ENCODE measurements at places on chromosomes 1 and 21.

DNA sequence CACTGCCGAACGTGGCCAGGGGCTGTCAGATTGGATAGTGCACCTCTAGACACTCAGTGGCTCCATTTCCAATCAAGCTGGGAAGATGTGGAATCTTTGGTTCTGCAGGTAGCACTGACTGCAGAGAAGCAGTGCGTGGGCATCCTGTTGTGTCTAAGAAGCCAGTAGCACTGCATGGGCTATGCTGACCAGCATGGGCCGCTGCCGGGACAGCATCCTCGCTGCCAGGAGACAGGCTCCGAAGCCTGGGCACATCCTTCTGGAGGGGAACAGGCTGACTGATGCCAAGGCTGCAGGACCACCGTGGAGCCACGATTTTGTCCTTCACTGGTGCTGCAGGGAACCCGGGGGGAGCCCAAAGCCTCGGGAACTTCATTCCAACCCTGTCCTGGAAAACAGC is 649.4 kb downstream of the NPHP4 start:
- no peak for DNase-seq

DNA sequence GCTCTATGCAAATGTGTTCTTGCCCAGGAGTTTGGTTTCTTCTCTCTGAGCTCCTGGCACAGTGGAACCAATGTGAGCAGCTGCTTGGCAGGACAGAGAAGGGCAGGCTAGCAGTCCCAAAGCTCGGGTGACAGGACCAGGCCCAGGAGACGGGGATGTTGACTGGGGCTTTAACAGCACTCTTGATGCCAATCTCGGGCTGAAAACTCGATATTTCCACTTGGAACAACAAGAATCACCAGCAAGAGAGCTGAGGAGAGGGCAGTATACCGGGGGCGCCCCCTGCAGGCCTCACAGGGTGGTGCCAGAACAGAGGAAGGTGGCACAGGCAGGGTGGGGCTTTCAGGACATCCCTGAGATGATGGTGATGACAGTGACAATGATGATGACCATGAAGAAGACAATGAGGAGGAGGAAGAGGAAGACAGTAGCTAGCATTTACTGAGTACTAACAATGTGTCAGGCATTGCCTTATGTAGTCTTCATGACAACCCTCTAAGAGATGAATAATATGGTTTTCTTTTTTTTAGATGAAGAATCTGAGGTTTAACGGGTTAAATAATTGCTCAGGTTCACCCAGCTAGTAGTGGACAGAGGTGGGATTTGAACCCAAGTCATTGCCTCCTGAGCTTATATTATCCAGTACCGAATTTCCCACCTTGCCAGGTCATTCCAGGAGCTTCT is 2.7 kb upstream of the KCNJ9 start:
- DNase-seq = no peak

- DNase-seq = no peak
These were observed 4.5 kb downstream of the PLXNA2 start for GRCh38 chr1:208239473-208240381.

DNA sequence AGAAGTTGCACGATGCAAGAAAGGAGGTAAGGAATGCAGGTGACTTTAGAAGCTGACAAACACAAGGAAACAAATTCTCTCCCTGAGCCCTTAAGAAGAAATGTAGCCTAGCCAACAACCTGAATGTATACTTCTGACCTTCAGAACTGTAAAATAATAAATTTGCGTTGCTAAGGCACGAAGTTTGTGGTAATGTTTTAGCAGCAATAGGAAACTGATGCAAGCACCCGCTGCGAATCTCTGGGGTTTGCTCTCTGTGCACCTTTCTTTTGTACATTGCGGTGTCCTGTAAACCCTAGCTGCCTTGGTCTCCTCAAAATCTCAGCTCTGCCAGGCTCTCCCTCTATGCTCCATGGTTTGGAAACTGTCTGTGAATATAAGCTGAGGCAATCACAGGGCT is 15.1 kb downstream of the CD53 start:
- DNase-seq = no peak

DNA sequence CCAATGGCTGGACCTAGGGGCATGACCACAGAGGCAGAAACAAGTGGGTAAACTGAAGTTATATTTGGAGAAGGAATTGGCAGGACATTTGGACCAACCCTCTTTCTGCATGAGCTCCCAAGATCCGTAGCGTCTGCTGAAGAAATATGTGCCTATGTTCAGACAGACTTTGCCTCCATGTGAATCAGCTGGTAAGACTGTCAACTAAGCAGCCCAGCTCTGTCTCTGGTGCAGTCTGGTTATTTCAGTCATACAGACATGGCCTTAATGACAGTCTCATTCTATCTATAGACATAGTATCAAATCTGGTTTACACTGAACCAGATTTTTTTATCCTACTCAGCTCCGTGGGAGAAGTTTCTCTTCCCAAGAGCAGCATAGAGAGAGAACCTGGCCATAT is 63.1 kb upstream of the PBX1 start:
- no peak for DNase-seq

GRCh38 chr1:55413286-55413685 is 198.1 kb upstream of the USP24 start:
- no peak for DNase-seq

GRCh38 chr1:194846488-194846887 is 1660.1 kb upstream of the B3GALT2 start:
- no peak for DNase-seq

DNA sequence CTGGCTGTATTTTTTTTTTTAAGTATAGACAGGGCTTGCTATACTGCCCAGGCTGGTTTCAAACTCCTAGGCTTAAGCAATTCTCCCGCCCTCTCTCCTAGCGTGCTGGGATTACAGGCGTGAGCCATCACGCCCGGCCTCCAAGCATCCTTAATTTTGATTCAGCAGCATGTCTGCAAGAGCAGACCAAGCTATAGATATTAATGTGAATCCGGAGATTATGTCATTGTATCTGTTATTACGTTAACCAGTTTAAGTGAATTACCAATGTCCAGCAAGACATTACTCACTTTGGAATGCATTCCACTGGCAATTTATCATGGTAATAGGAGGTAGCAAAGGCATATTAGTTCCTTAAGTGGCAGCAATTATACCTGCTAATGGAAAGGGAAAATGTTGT is 179.7 kb downstream of the CHRM3 start:
- DNase-seq = no peak

DNA sequence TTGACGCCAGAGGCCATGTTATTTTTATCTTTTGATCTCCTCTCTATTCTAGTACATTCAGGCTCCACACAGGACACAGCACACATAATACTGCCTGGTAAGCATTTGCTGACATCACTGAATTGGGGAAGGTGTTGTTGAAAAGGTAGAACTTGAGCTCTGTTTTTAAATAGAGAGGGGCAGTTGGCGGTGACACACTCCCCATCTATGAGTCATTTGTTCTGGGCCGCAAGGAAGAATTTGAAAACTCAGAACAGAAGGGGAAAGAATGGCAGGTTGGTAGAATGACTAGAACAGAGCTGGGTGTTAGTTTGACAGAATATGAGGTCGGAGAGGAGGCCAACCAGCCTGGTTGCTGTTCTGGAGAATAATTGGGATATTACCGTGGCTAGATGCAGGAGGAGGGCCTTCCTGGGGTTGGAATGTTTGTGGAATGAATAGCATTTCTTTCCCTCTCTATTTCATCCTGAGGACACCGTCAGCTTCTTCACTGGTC is 52.1 kb upstream of the ERRFI1 start:
- DNase-seq = no peak

DNA sequence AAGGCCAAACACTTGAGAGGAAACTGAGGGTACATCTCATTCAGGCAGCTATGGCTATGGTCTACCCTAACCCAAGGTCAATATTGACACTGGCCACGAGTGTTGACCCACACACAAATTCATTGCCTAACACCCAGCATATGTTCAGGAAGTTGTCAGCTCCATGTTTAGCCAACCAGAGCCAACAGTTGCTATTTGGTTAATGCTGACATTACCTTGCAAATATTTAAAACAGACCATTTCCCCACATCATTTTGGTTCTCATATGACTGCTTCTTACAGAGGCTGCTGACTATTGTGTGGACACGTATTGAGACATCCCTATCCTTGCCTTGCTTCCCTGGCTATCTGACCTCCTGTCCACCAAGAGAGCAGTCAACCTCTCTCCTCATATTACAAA is 97.3 kb downstream of the LMX1A start:
- no peak for DNase-seq

DNA sequence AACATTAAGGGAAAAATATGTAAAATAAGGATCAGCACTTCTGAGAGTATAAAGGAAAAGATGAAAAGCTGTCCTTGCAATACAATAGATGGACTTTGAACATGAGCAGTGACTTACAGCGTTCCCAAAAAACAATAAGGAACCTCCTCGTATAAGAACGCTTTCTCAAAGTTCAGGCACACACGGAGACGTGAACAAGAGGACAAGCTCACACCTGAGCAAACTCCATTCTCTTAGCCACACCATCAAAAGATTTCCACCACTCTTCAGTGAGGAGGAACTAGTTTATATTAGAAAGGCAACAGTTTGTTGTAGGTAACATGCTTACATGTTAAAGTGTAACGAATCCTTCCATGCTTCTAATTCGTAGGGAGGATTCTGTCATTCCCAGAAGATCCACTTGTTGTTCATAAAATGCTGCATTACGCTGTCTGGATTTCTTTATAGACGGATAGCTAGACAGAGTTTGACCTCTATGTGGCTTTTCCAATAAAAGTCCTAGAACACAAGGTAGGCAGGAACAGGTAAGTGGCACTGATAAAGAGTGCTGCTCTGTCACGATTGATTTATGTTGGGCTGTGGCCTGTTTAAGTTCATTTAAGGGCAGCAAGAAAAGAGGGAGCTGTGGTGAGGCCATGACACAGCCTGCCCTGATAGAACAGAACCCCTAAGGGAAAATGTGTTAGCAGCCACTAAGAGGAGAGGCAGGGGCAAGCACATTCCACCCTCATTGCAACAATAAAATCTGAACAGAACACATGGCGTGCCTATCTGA is 37.0 kb upstream of the ATP1A1 start:
- DNase-seq = no peak

DNA sequence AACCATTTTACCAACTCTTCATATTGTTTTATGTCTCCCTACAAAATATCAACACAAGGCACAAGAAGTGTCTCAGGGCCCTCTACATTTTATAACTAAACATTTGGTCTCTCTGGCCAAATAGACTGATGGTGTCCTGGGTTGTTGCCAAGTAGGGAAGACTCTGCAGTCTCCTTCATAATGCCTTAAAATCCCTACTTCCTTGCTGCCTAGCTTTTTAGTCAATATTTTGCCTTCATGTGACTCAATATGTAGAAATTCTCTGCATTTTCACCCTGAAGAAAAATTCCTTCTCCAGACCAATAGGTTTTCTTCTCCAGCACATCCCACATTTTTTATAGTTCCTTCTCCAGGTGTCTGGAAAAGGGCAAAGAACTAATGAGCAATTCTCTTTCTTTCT is 72.6 kb upstream of the IPO9 start:
- DNase-seq = no peak

GRCh38 chr1:7320661-7321060 is 450.4 kb upstream of the VAMP3 start:
- DNase-seq = no peak

GRCh38 chr1:32339363-32339978 is 3.4 kb upstream of the MARCKSL1 start:
- DNase-seq = no peak

- no peak for DNase-seq
These were observed 227.0 kb upstream of the B3GALT2 start for GRCh38 chr1:193413376-193413775.

- no peak for DNase-seq
These were observed 13.1 kb downstream of the OPTC start for GRCh38 chr1:203506858-203507626.

- DNase-seq = no peak
These were observed 1.6 kb downstream of the HPCAL4 start for GRCh38 chr1:39689635-39690034.

DNA sequence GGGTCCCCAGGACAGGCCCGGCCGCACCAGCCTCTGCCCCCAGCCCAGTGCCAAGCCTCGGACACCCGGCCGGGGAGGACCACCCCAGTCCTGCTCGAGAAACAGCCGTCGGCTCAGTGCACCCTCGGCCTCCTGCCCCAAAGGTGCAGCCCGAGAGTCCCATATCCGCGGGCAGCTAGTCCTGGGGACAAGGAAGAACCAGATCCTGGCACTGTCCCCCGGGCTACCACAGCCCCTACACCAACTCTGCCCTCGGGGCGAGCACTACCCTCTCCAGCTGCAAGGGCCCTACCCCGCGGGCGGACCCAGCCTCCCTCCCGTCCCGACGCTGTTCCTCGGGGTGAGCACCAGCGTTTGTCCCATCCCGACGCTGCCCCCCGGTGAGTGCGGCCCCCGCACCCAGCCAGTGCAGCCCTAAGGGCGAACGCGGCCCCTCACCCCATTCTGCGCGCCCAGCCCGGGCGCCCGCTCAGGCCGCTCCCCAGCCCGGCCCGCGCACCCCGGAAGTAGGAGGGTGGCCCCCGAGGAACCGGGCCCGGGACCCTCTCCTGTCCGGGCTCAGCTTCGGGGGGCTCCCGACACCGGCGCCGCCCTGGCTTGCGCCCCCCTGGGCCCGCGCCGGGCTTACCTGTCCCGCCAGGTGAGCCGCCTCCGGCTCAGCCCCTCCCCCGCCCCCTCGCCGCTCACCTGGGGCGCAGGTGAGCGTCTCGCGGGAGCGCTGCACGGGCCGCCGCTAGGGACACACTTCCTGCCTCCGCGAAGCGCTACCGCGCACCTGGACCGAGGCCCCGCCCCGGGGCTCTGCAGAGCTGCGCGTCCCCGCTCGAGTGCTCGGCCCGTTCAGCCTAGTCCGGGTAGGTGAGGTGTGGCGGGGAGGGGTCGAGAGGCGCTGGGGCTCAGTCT is at the start of gene KDF1:
Gene KDF1, minus strand, starts transcription at position 747 of the 903 bp plus-strand sequence. CDS start 8,088 bp downstream, outside the sequence.
- DNase-seq = peak; percentile 17

DNA sequence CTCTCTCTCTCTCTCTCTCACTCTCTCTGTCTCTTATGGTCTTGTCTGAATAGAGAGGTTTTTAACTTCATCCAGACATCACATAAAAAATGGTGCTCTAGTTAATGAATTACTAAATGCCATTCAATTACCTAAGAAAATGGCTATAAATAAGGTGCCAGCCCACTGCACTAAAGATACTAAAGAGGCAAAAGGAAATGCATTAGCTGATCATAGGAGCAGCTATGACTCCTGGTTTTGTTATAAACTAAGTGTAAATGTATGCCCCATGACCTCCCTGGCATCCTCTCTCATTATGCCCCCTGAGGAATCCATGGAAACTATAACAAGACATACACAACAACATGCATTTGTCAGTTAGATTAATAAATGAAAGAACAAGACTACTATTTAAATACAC is 57.5 kb upstream of the PDC start:
- DNase-seq = no peak

DNA sequence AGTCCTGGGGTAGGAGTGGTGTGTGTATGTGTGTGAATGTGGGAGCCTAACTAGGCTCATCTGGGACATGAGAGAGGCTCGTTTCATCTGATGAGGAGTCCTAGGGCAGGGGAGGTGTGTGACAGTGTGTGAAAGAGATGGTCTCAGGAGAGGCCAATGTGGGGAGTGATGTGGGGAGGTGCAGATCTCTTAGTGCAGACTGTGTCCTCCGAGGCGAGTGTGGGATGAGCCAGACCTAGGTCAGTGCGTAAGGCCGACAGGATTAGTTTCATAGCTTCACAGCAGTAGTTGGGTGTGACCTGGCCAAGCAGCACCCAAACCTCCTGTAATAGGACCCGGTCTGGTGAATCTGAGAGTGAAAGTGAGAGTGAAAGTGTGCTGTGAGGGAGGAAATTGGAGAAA is 94.7 kb downstream of the LIPI start:
- no peak for DNase-seq

GRCh38 chr1:44033756-44034155 is 2.5 kb upstream of the SLC6A9 start:
- no peak for DNase-seq

Measured in T-helper 1 cell (primary cell).